Activated CD8-positive, alpha-beta memory T cell treated with anti-CD3 and anti-CD28 coated beads for 1 hour (primary cell): ENCODE measurements at places on chromosomes 4 and X.

DNA sequence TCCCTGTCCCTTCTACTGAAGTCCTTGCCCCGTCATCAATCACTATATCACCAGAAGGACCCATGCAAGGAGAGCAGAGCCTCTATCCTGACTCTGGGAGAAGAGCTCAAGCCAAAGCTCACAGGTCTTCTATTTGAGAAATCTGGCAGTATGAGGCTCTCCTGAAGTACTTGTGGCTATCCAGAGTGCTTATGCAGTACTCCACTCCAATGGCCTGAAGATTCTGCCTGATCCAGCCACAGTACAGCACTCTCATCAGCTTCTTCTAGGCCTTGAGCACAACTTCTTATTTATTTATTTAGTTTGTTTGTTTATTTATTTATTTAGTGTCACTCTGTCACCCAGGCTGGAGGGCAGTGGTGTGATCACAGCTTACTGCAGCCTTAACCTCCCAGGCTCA, 13.0 kb downstream of the USP26 start:
- no peak for DNase-seq

DNA sequence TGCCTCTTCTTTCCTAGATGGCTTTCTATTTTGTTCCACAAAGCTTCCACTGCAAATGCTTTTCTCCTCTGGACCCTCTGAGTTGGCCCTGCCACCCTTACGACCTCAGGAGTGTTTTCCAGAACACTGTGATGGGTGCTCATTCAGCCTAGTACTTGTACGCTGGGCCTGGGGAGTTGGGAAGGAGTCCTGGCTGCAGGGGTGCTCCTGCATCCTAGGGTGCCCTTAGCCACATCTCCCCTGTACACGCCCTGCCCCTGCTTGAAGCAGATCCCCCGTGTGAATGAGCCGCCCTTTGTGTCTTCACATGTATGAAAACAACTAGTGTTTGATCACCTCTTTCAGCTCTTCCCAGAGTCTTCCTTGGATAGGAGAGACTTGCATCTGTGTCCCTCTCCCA, 64.2 kb downstream of the MTMR1 start:
- DNase-seq: no peak

DNA sequence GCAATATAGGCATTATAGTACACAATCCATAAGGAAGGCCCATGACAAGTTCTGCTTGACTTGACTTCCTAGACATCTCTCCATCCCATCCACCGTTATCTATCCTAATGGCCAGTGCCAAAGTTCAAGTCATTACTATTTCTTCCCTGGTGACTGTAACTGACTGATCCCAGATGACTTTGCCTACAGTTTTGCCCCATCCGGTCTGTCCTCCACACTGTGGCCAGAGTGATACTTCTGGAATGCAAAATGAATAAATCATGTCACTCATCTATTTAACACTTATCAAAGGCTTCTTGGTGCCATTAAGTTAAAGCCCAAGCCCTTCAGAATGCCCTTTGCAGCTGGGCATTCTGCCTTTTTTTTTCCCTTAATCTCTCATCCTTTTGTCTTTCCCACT, 130.8 kb downstream of the PPARGC1A start:
- DNase-seq: no peak

DNA sequence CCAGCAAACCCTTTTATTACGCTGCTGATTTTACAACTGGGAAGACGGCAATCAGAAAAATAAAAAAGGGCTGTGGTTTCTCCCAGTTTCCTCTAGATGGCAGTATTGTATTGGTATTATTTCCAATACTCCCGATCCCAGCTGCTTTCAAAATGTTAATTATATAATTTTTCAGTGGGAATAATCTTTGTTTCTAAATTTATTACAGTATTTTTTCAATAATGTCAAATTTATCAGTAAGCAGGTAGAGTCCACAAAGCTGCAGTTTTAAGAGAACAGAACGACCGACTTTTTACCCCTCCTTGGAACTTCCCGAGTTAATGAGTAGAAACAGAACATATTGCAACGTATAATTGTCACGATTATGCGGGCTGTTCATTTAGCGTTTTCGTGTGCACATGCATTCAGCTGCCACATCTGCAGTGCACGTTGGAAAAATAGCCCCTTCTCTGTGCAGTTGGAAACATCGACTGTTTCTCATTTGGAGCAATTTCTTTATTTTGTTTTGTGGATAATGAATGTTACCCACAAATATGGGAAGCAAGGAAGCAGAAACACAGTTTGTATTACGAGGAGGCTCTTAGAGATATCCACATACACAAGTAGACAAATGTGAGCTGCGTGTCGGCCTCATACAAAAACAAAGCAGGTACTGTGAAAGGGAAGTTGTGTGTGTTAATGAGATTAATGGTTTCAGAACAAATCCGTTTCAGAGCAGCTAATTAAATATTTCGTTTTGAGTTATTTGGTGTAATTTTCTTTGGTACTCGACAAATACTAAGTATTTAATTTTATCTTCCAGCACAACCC, 188.0 kb downstream of the STIM2 start:
- no peak for DNase-seq

DNA sequence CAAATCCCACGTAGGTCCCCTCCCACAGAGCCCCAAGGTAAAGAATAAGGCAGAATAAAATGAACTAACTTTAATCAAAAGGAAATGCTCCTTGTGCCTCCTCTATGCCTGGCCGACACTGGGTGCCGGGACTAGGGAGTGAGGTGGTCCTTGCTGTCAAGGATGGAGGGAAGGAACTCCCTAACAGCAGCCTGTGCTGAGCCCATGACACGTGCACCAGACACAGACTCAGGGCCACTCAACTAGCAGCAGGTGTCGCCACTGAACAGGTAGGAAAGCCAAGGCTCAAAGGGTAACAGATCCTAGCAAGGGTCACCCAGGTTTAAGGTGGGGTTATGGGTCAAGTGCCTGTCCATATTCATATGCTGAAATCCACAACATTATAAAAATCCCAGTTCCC, 29.2 kb downstream of the MSX1 start:
- no peak for DNase-seq

GRCh38 chr4:130288576-130288975, 1192.6 kb downstream of the C4orf33 start:
- no peak for DNase-seq

DNA sequence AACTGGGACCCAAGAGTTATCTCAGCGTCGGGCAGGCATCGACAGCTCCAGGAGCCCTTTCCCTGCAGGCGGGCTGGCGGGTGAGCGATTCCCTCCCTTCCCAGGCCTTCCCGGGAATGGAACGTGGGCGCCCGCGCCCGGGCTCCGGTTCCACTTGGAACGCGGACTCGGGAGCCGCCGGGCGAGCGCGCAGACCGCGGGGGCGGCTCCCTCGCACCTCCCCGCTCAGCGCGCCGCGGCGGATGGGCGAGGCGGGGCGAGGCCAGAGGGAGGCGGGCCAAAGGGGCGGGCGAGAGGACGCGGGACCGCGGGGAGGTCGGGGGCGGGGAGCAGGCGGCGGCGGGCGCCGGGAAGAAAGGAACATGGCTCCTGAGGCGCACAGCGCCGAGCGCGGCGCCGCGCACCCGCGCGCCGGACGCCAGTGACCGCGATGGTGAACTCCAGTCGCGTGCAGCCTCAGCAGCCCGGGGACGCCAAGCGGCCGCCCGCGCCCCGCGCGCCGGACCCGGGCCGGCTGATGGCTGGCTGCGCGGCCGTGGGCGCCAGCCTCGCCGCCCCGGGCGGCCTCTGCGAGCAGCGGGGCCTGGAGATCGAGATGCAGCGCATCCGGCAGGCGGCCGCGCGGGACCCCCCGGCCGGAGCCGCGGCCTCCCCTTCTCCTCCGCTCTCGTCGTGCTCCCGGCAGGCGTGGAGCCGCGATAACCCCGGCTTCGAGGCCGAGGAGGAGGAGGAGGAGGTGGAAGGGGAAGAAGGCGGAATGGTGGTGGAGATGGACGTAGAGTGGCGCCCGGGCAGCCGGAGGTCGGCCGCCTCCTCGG, at the start of gene PKD2:
Gene PKD2, plus strand, starts transcription at position 332 of the 818 bp plus-strand sequence. Its CDS starts 99 bp downstream, at position 431.
- DNase-seq: peak; percentile 74

DNA sequence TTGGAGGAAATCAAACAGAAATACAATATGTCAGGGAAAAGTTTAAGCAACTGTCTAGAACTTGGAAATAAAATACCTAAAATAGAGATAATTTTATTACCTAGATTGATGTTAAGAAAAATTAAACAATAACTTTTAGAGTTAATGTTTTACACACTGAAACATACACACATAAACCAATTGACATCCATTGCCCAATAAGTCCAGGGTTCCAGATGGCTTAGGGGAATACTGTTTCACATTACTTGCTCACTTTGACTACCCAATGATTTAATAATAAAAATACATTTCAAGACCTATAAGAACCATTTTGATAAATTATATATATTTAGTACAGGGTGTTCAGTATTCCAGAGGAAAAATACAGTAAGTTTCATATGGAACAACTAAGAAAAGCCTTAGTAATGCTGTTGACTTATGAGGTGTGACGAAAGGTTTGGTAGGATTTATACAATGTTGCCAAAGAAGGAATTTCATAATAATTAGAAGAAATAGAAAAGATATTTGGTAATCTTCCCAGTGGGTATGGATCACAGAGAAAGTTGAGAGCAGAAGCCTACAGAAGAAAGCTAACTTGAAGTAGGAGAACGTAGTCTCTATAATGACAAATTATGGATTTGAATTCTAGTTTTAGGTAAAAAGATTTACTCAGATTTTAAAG, 23.0 kb upstream of the UGT2B4 start:
- DNase-seq: no peak

DNA sequence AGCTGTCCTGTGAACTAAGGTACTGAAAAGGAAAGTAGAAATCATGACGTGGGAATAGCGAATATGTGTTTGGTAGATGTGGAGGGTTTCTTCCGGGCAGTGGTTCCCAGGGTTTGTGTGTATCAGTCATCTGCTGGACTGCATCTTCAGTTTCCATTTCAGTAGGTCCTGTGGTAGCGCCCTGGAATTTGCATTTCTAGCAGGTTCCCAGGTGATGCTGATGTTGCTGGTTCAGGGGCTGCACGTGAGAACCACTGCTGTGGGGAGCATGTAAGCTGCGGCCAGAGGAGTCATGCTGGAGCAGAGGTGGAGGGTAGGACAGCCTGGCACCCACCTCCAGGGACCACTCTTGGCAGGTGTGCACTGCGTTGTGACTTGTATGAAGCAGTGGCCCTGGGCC, 47.1 kb downstream of the ARHGAP10 start:
- DNase-seq: no peak

DNA sequence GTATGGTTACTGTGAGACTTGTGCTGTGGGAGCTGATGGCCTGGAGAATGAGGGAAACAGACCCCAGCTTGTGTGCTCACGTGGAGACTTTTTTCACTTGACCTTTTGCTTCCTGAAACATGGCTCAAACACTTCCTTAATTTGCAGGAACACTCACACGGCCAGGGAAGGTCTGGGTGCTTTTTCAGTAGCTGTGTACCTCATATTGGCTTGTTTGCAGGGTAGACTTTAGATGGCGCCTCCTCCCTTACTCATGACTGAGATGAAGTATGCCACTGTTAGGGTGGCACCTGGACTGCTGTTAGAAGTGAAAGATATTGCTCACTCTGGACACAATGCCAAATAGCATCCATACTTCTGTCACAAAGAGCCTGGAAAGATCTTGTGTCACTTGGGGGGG, 75.7 kb upstream of the WDR1 start:
- no peak for DNase-seq

- no peak for DNase-seq
Measured at GRCh38 chr4:131441004-131441688, 1707.9 kb upstream of the PCDH10 start.

DNA sequence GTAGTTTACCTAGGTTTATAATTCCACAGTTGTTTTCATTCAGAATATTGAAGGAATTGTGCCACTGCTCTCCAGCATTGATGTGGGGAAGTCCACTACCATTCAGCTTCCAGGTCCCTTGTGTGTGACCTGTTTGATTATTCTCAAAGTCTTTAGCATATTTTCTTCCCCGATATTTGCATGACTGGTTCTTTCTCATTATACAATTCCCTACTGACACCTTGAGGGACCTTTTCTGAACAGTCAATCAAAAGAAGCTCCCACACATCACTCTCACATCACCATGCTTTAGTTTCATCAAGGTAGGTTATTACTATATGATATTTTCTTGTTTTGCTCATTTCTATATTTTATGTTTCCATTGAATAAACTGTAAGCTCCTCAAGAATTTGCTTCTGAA, 44.1 kb downstream of the SLC39A8 start:
- DNase-seq: no peak

DNA sequence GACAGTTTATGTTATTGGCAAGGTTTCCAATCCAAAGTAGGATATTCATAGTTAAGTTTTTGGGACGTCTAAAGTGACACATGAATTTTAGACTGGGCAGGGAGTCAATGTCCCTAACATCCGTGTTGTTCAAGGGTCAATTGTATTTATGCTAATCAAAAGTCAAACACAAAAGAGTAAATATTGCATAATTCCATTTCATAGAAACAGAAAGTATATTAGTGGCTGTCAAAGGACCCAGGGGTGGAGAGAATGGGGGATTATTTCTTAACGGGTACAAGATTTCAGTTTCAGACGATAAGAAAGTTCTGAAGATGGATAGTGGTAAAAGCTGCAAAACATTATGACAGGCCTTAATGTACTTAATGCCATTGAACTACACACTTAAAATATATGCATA, 971.8 kb upstream of the AGA start:
- DNase-seq: no peak

GRCh38 chr4:64882311-64883086, 473.2 kb upstream of the TECRL start:
- no peak for DNase-seq

DNA sequence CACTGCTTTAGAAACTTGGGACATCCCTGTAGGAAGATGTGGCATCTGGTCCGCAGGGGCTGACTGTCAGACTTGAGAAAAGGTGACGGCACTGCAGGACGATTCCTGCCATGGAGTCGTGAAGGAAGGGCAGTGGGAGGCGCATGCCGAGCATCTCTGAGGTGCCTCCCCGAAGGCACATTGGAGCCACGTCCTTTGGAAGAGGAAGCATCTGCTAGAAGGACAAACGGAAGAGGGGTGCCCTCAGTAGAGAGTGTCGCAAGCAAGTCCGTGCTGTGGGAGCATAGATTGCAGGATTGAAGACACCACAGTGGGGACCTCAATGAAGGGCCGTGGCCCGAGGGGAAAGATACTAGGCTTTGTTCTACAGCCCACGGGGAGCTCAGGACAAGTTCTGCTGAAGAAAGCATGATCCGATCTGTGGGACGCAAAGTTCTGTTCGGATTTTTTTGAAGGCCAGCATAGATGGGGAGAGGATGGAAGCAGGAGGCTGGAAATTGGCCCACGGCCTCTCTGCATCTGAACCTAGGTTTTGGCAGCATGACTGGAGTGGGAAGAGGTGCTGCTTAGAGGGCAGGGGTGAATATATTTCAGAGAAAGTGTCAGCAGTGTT, 24.2 kb upstream of the HELT start:
- DNase-seq: no peak

- no peak for DNase-seq
Measured at GRCh38 chr4:988726-989721, 2.2 kb downstream of the IDUA start.

DNA sequence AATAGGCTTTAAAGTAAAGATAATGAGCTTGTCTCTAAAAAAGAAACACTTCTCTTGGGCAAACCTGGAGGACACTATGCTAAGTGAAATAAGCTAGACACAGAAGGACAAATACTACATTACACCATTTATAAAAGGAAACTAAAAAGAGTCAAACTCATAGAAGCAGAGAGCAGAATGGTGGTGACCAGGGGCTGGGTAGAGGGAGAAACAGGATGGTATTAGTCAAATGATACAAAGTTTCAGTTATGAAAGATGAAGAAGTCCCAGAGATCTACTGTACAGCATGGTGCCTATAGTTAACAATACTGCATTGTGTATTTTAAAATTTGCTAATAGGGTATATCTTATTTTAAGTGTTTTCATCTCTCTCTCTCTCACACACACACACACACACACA, 28.5 kb downstream of the ACSL4 start:
- DNase-seq: no peak
